ENCODE measurements at places on chromosomes 16 and 17. TPM values are rescaled to one million over a fixed set of nuclear protein-coding genes. Genes with fewer than 3 reads are reported as not detected.

GRCh38 chr17:80153004-80153403, 6.1 kb upstream of the EIF4A3 start:
- H3K36me3 ChIP-seq, result no peaks in the 10 kb centered on the region
- H3K27ac ChIP-seq, result no peak overlapping the region
- H3K27me3 ChIP-seq, result no peaks in the 10 kb centered on the region
- H3K4me3 ChIP-seq, result no peak overlapping the region
- no peak for DNase-seq
- peaks cover 12% of the 10 kb centered on the region for H3K4me1 ChIP-seq

TRIM16 gene
- 19.5 TPM for total RNA-seq

DNA sequence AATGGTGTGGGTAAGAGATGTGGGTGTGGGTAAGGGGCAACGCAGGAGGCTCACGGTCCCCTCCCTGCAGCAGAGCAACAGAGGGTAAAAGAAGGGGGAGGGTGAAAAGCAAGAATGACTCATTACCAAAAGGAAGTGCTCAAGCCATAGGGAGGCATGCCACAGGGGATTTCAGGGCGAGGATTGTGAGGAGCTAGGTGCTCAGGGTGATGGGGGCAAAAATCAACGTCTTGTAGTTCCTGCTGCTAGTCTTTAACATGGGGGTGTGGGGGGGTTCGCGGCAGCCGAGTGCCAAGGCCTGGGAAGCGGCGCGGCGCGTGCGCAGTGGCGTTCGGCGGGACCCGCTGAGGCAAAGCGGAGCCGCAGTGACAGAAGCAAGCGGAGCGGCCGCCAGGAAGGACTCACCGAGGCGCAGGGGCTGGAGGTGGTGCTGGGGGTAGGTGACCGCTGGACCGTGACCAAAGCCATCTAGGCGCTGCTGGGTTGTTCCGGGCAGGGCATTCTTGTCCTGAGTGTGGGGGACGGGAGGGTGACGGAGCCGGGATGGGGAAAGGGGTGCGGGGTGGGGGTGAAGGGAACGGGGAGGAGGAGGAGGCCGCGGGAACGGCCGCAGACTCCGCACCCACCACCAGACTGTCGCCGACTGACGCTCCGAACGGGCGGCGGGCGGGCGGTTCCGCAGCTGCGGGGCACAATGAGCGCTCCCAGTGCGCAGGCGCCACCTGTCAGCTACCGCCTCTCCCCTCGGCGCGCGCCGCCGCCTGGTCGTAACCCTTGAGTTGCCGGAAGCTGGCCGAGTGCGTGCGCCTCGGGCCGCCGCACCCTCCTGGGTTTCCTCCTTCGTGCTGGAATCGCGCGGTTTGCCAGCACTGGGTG, at the start of gene SSH2:
SSH2 (minus strand) TSS at position 696 of the 876 bp plus-strand sequence; CDS start at position 468, 228 bp downstream.
- H3K27me3 ChIP-seq, result no peaks in the 10 kb centered on the region
- H3K4me3 ChIP-seq, result peak within 1 kb of the TSS; percentile 96
- H3K4me1 ChIP-seq, result peaks cover 17% of the 10 kb centered on the region

DNA sequence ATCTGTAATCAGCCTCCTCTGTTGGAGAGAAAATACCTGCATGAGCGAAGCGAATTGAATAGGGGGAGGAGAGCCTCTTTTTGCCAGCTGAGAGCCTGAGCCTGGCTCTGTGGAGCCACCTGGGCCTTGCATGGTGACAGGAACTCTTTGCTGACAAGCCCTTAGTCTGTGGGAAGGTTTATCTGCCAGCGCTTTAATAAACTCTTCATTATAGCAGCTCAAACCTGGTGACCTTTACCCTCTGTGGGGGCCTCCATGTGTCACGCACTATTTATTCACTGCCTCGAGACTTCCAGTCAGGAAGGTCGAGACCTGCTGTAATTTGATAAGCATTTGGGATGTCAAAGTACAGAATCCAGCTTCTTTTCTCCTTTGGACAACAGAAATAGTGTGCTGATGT, 282.6 kb downstream of the CBLN1 start:
- H3K4me3 ChIP-seq, result no peak overlapping the region
- DNase-seq, result peak; percentile 55
- no peaks in the 10 kb centered on the region for H3K27me3 ChIP-seq
- no peaks in the 10 kb centered on the region for H3K36me3 ChIP-seq
- peak overlapping the region; percentile 69 for H3K27ac ChIP-seq

- H3K4me1 ChIP-seq, result no peaks in the 10 kb centered on the region
- no peaks in the 10 kb centered on the region for H3K27me3 ChIP-seq
- H3K27ac ChIP-seq, result no peak overlapping the region
Observed at GRCh38 chr17:16005636-16006035, 6.0 kb downstream of the TTC19 start.

GRCh38 chr16:67423015-67423414, 6.7 kb upstream of the ZDHHC1 start:
- no peak overlapping the region for H3K4me3 ChIP-seq
- H3K36me3 ChIP-seq, result no peaks in the 10 kb centered on the region
- H3K27me3 ChIP-seq, result peaks cover 3% of the 10 kb centered on the region
- peaks cover 12% of the 10 kb centered on the region for H3K4me1 ChIP-seq

- no peaks in the 10 kb centered on the region for H3K36me3 ChIP-seq
- no peak overlapping the region for H3K27ac ChIP-seq
- DNase-seq, result peak; percentile 8
- no peak overlapping the region for H3K4me3 ChIP-seq
- no peaks in the 10 kb centered on the region for H3K4me1 ChIP-seq
- no peaks in the 10 kb centered on the region for H3K27me3 ChIP-seq
Observed at GRCh38 chr16:52114379-52114778, 432.6 kb downstream of the TOX3 start.

DNA sequence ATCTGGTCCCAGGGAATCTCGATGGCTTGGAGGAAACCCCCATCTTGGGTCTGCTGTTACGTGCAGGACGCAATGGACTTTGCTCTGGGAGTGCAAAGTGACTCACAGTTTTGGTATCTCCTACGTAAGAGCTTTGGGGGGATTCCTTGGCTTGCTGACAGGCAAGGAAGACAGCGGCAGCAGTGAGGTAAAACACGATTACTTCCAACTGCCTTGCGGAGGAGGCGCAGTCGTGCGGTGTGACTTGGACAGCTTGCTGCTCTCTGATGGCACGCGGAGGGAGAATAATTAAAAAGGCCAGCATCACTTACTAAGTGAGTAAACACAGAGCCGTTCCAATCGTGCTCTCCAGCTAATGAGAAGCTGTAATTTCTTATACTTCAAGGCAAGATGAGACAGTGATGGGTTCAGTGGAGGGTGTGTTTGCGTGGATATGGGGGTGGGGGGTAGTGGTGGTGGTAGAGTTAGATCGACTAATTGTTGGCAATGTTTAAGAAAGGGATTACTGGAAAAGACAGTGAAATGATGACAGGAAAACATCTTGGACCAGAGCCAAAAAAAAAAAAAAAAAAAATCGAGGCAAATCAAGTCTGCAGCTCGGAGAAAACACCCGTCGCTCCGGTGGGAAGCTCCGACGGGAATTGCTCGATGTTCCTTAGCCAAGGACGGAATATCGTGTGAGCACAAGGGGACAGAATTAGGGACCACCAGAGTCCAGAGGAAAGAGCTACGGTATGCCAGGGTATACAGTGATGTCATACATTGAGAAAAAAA, 184.8 kb upstream of the ZFHX3 start:
- H3K4me3 ChIP-seq, result no peak overlapping the region
- no peaks in the 10 kb centered on the region for H3K36me3 ChIP-seq
- no peak overlapping the region for H3K27ac ChIP-seq
- H3K27me3 ChIP-seq, result no peaks in the 10 kb centered on the region

- DNase-seq, result no peak
- no peaks in the 10 kb centered on the region for H3K27me3 ChIP-seq
- H3K27ac ChIP-seq, result peak overlapping the region; percentile 96
- H3K4me3 ChIP-seq, result peak overlapping the region; percentile 98
Observed at GRCh38 chr16:30121741-30122571, 1.1 kb downstream of the MAPK3 start.

- no peak for DNase-seq
- no peak overlapping the region for H3K27ac ChIP-seq
- no peaks in the 10 kb centered on the region for H3K4me1 ChIP-seq
- no peak overlapping the region for H3K4me3 ChIP-seq
- no peaks in the 10 kb centered on the region for H3K36me3 ChIP-seq
Observed at GRCh38 chr17:74649909-74650308, 26.4 kb upstream of the CD300E start.

DNA sequence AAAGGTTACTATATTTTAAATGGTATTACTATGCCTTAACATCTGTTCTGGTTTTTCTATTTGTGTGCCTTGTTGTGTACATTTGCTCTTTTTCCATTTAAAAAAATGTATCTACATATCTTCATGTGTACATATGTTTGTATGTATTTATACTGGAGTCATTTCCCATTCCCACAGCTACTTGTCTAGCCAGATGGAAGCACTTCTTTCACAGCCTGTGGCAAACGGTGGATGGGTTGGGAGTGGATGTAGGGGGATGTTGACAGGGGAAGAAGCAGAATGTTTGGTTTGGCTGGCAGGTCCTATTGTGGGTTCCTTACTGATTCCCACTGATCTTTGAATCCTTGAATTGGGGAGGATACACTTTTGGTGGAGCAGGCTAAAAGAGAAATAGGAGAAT, 93.6 kb upstream of the CNTNAP4 start:
- no peak overlapping the region for H3K27ac ChIP-seq
- no peak overlapping the region for H3K4me3 ChIP-seq
- no peak for DNase-seq
- H3K4me1 ChIP-seq, result no peaks in the 10 kb centered on the region
- H3K36me3 ChIP-seq, result no peaks in the 10 kb centered on the region
- no peaks in the 10 kb centered on the region for H3K27me3 ChIP-seq

DNA sequence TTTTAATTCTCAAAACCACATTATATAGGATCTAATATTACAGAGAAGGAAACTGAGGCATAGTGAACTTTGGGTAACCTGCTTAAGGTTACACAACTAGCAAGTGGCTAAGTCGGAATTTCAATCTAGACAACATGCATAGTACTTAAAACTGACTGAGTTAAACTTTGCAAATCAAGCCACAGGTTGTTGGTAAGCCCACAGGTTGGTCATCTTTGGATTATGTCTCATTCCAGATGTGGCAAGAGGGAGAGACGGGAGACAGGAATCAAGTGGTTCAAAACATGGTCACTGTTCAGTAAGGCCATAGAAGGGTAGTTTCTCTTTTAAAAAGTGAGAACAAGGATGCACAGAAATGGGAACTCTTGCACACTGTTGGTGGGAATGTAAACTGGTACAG, 57.1 kb downstream of the MYO1D start:
- H3K4me3 ChIP-seq, result no peak overlapping the region
- no peak overlapping the region for H3K27ac ChIP-seq
- no peaks in the 10 kb centered on the region for H3K36me3 ChIP-seq
- DNase-seq, result no peak
- H3K4me1 ChIP-seq, result no peaks in the 10 kb centered on the region

KLHL10 gene
- 0.43 TPM for total RNA-seq

- peaks cover 8% of the 10 kb centered on the region for H3K4me1 ChIP-seq
- no peak for DNase-seq
- no peak overlapping the region for H3K4me3 ChIP-seq
- H3K27ac ChIP-seq, result no peak overlapping the region
Observed at GRCh38 chr16:23501291-23501690, 9.0 kb downstream of the GGA2 start.

- H3K4me3 ChIP-seq, result no peak overlapping the region
- no peak overlapping the region for H3K27ac ChIP-seq
- H3K36me3 ChIP-seq, result no peaks in the 10 kb centered on the region
- no peaks in the 10 kb centered on the region for H3K27me3 ChIP-seq
- DNase-seq, result no peak
Observed at GRCh38 chr17:65797809-65798208, 236.4 kb upstream of the AXIN2 start.

DNA sequence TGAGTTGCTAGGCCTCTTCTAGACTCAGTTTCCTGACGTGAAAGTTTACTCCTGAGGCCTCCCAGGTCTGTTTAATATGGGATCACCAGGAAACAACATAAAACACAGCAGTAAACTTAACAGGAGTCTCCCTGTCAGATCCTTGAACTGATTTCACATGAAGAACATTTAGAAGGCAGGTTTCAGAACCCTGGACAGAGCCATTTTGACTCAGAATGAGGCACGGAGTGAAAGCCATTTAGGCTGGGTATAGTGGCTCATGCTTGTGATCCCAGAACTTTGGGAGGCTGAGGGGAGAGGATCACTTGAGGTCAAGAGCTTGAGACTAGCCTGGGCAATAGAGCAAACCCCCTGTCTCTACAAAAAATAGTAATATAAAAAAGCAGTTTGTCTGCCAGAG, 289.1 kb downstream of the CA10 start:
- no peak overlapping the region for H3K27ac ChIP-seq
- no peaks in the 10 kb centered on the region for H3K27me3 ChIP-seq
- H3K4me3 ChIP-seq, result no peak overlapping the region
- no peaks in the 10 kb centered on the region for H3K36me3 ChIP-seq
- no peaks in the 10 kb centered on the region for H3K4me1 ChIP-seq

DNA sequence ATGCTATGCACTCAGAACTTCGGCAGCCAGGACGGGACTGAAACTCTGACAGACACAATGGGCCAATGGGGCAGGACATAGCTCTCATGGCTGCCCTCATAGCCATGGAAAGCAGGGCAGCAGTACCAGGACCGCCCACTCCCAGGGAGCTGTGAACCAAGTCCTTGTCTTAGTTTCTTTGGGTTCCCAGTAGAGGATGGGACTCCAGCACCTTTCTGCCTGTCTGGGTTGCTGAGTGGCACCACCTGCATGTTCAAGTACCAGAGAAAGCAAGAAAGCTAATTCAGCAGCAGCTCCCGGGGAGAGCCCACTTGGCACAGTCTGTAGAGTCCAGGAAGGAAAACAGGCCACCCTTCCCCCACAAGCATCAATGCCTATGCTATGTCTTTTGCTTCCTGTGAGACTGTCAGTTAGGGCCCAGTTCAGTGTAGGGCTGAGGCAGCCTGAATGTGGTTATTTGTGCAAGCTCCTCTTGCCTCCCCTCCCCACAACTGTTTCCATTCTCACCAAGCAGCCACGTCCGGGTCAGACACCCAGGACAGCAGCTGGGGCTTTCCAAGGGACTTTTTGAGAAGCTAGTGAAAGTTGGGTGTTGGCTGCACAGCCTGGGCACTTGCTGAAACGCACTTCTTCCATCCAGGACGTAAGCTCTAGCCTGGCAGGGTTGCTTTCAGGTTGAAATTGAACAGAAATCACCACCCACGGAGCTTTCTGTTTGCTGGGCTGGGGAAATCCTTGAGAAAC, 7.8 kb downstream of the SUPT4H1 start:
- no peak overlapping the region for H3K4me3 ChIP-seq
- H3K36me3 ChIP-seq, result no peaks in the 10 kb centered on the region
- H3K27me3 ChIP-seq, result no peaks in the 10 kb centered on the region
- H3K27ac ChIP-seq, result no peak overlapping the region

- H3K4me3 ChIP-seq, result no peak overlapping the region
- H3K4me1 ChIP-seq, result peaks cover 18% of the 10 kb centered on the region
- no peaks in the 10 kb centered on the region for H3K36me3 ChIP-seq
- H3K27me3 ChIP-seq, result no peaks in the 10 kb centered on the region
Observed at GRCh38 chr17:81700353-81701287, 2.5 kb upstream of the MRPL12 start.

- DNase-seq, result no peak
- H3K4me3 ChIP-seq, result no peak overlapping the region
- H3K4me1 ChIP-seq, result peaks cover 4% of the 10 kb centered on the region
- no peaks in the 10 kb centered on the region for H3K36me3 ChIP-seq
- H3K27ac ChIP-seq, result no peak overlapping the region
Observed at GRCh38 chr16:11401161-11402050, 56.1 kb downstream of the RMI2 start.

DNA sequence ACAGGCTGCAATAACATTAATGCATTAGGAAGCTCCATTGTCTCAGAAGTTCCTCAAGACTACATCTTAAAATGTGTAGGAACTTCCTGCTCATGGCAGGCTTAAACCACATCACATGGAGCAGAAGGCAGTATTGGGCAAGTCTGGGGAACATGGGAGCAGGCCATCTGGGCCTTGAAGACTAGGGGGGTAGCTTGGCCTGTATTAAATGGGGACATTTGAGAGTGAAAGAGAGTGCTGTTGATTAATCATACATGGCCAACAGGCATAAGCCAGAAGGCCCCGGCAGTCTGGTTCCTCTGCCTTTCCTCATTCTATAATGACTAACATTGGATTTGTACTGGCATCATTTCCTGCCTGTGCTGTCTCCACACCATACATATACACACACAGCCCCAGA, 25.2 kb upstream of the SLC5A11 start:
- no peaks in the 10 kb centered on the region for H3K4me1 ChIP-seq
- H3K27me3 ChIP-seq, result no peaks in the 10 kb centered on the region
- no peak overlapping the region for H3K27ac ChIP-seq

Measured in hepatocyte (in vitro differentiated cells).